ENCODE measurements at places on chromosomes 4 and X.

GRCh38 chr4:61210186-61210939 is 10.2 kb downstream of the ADGRL3 start:
- DNase-seq, result peak; percentile 28

DNA sequence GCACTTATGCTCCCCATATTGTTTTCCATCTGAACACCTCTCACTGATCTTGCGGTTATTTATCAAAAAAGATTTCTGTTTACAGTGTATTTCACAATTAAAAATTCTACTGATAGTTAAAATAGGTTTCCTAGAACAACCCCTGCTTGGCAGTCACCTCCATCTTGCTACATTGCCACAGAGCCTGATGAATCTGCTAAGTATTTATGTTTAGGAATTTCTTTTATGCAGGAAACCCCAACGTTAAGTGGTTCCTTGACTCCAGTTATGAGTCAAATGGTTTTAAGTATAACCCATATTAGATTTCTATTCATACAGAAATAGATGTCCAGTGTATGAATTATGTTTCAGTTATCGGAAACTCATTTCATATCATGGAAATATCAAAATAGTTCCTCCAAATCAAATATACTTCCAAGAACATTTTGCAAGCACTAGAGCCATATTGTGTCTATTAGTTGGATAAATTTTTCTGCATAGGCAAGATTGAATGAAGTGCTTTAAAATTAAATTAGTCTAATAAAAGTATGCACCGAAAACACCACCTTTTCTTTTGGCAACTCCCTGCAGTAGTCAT is 20.6 kb downstream of the GALNT7 start:
- DNase-seq, result no peak

DNA sequence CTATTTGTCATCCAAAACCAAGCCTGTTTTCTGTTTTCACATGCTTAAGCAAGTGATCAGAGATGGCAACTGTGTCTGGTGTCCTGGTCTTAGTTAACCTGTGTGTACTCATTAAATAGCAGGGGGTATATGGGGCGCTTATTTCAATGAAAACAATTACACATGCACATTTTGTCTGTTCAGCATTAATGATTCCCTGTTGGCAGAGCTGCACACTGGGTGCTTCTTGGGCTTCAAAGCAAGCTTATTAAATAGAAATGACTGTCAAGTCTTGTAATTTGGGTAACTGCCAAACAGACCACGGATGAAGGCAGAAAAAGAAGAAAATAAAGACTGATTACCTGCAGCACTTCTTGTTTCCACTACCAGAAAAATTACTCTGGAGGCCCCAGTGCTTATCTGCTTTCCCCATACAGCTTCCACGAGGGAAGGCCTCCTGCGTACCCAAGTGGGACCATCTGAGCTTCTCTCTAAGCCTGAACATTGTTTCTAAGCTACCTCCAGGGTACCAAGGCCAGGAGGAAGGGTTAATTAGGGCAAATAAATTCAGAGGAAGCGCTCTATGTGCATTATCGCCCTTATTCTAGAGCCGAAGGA is 107.2 kb upstream of the TBL1X start:
- DNase-seq, result no peak

GRCh38 chr4:110296892-110297291 is 98.5 kb upstream of the ELOVL6 start:
- DNase-seq, result no peak

DNA sequence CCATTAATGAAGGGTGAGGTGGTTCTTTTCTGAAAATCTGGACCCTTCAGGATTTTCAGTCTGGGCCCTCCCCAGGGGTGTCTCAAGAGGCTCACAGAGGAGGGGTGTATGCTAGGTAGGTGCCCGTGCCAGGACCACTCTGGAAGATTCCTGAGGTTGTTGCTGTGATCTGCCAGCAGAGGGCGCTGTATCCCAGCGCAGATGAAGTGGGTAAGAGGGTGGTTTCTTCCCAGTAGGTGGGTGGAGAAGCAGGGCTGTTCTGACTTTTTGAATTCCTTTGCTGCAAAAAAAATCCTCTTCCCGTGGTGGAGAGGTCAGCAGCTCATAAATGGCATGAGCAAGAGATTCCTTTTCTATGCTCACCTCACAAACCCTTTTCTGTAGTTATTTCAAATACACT is 51.1 kb downstream of the SCML1 start:
- DNase-seq, result no peak

DNA sequence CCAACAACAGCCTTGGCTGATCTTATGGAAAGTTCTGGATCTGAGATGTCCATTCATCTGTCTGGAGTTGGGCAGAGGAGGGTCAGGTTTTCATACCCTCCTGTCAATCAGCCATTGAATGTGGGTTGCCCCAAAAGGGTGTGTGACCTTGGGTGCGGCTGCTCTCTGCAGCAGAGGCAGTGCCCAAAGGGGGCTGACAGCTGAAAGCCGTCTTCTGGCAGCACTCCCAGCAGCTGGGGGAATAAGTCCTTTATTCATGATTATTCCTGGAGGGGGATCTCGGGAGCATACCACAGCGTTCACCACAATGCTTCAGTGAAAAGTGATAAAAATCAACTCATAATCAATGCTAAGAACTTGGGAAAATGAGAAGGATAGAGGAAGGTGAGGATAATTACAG is 54.7 kb downstream of the OTC start:
- no peak for DNase-seq

DNA sequence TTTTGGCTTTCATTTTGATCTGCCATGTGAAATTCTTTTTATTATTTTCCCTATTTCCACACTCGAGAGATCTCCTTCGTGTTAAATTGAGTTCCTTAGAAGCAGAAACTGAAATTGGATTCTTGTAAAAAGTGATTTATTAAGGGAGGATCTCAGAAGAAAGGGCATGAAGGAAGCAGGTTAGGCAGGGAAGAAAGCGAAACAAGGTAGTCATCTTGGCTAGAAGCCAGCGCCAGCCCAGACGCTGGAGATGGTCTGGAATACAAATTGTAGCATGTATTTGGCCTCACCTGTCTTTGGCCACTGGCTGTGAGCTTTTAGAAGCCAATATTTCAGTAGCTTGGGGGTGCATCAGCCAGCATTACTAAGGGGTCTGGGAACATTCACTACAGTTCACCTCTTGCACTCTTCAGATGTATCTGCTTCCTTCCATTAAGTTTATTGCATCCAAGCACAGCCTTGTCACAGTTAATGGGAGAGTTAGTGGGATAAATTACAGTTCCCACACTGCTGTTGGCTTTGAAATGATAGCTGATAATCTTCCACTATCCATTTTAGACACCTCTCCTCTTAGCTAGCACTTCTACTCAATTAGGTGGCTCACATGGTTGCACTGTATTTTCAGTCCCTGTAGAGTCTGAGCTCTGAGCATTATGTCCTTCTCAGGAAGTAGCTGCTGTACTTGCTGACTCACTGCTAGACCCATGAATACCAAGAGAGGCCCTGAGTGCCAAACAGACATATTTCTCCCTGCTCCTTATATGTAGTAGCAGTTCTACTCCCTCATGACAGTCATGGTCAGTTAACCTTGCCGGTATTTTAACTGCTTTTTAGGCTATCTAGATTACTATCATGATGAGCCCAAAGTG is 14.6 kb downstream of the GRXCR1 start:
- DNase-seq, result no peak

DNA sequence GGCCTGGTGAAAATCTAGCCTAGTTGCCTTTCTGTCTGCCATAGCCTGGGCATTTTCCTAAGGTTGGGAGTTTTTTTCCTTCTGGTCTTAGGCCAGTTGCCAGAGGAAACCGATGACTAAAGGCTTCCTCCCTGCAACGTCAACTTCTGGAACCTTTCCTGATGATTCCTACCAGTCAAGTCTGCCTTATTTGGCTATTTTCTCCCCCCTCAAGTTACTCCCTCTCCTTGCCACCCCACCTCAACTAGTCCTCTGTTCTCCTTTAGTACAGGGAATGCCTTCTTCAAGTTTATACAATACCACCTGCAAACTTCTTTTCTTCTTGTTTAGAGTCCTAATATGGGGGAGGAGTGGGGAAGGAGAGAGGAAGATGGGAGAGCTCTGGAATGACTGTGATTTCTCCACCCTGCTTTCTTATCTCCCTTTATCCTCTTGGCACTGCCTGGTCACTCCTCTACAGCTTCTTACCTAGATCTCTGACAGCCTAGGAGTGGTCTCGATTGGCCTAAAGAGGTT is 10.6 kb downstream of the MSN start:
- peak; percentile 81 for DNase-seq
